ENCODE measurements at places on chromosomes 6 and 20.
A peak's percentile ranks its signal among the peaks of the same experiment; 100 is the strongest.

GRCh38 chr6:16844183-16844582 lies 82.9 kb upstream of the ATXN1 start:
- DNase-seq = no peak

GRCh38 chr6:106125925-106126435 lies 39.8 kb downstream of the PRDM1 start:
- no peak for DNase-seq

DNA sequence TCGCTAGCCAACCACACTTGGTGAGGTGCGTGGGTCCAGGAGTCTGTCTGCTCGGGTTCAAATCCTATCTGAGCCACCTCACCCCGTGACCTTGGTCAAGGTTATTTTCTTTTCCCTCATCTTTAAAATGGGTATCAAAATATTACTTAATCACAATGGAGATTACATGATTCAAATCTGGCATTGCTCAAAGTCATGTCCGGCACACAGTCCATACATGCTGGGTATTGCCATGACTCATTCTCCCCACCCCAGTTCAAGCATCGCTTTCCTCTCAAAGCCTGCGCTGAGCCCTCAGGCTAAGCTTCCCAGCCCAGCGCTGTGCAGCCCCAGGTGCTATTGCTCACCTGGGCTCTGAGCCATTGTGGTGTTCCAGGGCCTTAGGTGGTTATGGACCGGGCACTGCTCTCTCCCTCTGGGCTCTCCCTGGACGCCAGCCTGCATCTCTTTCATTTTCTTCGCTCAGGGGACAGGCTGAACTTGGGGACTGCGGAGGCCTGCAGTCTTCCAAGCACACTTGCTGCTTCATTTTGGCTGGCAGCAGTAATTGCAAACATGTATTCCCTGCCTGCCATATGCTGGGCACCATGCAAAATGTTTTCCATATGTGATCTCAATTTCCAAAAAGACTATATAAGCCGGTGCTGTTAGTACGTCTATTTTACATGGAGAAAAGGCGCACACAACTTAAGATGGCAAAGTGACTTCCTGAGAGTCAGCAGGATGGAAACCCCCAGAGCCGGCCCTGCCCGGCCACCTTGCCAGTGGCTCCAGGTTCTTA lies 27.3 kb downstream of the WRNIP1 start:
- no peak for DNase-seq

GRCh38 chr20:49593466-49594142 lies 25.7 kb upstream of the PTGIS start:
- DNase-seq = no peak

DNA sequence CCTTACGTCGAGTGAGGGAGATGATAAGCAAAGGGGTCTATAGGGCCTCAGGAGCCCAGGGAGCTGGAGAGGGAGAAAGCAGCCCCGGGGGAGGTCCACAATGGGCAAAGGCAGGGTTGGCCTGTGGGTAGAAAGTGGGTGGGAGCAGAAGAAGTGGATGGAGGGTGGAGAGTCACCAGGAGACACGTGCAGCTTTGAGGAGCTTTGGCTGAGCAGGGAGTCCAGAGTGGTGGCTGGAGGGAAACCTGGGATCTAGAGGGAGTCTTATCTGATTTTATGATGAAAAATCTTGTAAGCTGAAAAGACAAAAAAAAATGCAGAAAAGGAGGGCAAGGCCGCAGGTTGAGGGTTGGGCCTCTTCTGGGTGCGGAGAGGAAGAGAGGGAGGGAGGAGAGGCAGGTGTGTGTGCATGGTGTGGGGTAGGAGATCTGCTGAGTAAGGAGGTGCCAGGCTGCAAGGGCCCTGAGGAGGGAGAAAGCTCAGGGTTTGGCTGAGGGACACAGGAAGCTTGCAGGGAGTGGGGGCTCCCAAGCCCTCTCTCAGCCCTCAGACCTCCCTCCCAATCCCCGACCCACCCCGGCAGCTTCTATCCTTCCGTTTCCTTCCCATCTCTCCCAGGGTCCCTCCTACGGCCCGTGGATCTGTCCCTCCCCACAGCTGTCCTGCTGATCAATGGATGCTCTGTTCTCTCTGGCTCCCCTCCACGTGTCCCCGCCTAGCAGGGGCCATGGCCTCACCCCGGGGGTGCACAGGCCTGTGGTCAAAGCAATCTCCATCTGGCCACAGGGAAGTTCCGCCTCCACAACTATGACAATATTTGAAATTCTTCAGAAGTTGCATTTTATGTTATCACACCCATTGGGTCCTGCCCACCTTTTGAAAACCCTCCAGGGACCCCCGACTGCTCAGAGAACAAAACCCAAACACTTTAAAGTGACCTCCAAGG lies 17.1 kb upstream of the BPI start:
- DNase-seq = no peak

DNA sequence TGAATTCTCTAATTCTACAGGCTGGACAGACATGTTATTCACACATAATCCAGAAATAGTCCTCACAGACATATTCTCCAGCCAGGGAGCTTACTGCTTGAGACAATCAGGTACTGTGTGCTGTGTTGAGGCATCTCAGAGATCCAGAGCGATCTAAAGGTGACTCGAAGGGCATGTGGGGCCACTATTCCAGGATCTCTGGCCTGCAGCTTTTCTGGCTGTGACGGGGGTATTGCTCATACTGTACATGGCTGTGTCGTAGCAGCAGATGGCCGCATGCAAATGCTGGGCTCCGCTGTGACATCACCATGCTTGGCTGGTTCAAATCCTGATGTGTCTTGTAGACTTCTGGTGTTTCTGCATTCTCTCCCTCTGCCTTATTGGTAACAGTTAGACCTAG lies 37.8 kb downstream of the CD109 start:
- no peak for DNase-seq

- DNase-seq = no peak
These were observed 90.8 kb downstream of the MYLK4 start for GRCh38 chr6:2659882-2660281.

DNA sequence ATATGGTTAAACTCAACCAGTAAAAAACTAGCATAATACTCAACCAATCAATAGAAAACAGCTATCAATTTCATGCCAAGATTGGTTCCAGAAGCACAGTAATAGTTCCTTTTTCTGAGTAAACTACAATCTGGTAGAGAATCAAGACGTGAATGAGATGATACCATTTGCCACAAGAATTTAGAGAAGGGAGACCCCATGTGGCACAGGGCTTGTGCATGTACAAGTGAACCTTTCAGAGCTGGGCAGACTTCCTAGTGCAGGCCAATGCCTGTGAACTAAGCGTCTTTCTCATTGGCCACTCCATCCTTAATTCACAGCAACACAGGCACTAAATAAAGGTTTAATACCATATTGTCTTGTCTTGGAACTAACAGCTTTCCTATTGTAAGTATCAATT lies 213.5 kb downstream of the RFPL4B start:
- no peak for DNase-seq

DNA sequence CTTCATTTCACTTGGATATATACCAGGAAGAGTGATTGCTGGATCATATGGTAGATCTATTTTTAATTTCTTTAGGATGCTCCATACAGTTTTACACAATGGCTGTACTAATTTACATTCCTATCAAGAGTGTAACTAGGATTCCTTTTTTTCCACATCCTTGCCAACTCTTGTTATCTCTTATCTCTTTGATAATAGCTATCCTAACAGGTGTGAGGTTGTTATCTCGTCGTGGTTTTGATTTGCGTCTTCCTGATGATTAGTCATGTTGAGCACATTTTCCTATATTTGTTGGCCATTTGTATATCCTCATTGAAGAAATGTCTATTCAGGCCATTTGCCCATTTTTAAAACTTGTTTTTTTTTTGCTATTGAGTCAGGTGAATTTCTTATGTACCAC lies 552.4 kb downstream of the RFPL4B start:
- no peak for DNase-seq

DNA sequence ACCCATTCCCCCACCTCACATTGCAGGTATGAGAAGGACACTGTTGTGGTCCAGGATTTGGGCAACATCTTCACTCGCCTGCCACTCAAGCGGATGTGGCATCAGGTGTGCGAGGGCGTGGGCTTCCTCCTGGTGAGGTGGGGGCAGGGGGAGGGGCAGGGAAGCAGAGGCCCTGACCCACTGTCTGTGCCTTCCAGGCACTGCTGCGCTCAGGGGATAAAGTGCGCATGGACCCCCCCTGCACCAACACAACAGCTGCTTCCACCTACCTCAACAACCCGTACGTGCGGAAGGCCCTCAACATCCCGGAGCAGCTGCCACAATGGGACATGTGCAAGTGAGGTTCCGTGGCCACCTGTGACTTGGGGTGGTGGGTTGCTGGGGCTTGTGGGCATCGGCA lies 3.7 kb downstream of the CTSA start:
- DNase-seq = no peak

GRCh38 chr20:40161391-40161790 lies 527.6 kb downstream of the MAFB start:
- no peak for DNase-seq

GRCh38 chr6:49550492-49551077 lies at the start of gene C6orf141:
Gene C6orf141 (plus strand): TSS chr6:49550668. CDS start chr6:49550793, 125 bp downstream.
- DNase-seq = peak; percentile 17

- no peak for DNase-seq
These were observed 63.6 kb downstream of the CARMIL1 start for GRCh38 chr6:25342802-25343201.

DNA sequence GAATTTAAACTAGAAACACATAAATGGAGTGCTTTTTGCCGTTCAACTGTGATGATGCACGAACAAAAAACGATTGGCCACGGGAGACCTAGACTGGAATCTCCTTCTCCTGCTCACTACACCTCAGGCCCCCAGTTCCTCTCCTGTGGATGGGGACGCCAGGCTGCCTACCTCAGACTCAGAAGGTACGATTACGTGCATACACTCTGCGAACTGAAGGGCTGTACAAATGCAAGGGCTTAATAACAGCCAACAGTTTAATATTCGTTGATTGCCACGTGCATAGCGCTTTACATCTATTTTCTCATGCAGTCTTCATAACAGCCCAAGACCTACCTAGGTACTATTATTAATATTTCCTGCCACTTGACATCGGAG lies 495 bp upstream of the ARMC2 start:
- DNase-seq = no peak

DNA sequence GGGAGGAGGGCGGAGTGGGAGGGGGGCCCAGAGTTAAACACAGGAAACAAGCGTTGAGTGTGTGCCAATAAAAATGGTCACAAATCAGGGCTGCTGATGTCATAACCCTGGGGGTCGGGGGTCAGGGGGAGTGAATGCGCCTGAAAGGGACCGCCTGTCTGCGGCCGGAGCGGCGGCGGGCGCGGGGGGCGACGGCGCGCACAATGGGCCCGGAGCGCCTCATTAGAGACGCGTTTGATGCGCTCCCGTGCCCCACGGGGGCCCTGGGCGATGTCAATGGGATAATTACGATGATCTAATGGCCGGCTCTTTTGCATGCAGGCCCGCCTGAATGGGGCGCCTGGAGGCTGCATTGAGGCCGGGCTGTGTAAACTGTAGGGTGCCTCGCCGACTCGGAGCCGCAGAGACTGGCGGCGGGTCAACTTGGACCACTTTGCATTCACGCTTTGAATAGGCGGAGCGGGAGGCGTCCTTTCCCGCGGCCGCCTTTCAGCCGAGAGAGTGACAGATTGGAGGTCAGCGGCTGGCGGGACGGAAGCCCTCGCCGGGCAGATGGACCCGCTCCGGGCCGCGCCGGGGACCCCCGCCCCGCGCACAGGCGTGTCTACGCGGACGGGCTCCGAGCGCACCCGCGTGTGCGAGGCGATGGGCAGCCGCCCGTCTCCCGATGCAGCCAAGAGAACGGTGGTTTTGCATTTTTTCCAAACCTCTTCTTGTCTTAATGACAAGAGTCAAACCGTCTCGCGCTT lies 296.1 kb downstream of the TFAP2C start:
- no peak for DNase-seq

- no peak for DNase-seq
These were observed 458.4 kb downstream of the TBC1D32 start for GRCh38 chr6:120875900-120876299.

- no peak for DNase-seq
These were observed 108.0 kb upstream of the FAM184A start for GRCh38 chr6:119186490-119186889.

- DNase-seq = no peak
These were observed 13.6 kb upstream of the ZNF335 start for GRCh38 chr20:45985573-45985972.

- DNase-seq = no peak
These were observed 2.8 kb downstream of the TMEM14C start for GRCh38 chr6:10725716-10726115.

DNA sequence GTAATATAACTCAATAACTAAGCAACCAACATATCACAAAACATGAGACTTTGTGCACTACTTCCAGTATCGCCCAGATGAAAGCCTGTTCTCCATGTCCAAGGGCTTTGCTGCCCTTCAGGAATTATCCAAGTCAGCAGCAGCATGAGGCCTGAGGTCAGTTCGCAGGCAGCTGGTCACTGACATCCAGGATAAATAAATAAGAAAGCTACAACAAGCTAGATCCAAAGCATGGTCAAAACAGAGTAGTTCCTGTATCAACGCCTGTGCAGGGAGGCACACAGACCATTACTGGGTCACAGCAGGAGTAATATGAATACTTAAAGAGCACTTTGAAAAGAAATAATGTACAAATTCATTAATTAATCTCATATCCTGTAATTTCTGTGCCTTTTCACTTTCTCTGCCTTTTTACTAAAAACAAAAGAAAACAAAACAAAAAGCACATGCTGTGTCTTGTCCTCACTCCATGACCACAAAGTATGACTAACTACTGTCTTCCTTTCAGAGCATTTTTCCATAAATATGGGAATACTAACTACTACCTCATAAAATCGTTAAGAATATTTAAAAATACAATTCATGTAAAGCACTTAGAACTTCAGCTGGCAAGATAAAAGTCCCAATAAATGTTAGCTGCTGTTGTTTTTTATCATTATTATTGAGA lies 374.9 kb upstream of the IRAK1BP1 start:
- DNase-seq = no peak

GRCh38 chr6:21604081-21604480 lies 10.5 kb downstream of the SOX4 start:
- DNase-seq = no peak

GRCh38 chr20:39880890-39881289 lies 808.1 kb downstream of the MAFB start:
- DNase-seq = no peak

DNA sequence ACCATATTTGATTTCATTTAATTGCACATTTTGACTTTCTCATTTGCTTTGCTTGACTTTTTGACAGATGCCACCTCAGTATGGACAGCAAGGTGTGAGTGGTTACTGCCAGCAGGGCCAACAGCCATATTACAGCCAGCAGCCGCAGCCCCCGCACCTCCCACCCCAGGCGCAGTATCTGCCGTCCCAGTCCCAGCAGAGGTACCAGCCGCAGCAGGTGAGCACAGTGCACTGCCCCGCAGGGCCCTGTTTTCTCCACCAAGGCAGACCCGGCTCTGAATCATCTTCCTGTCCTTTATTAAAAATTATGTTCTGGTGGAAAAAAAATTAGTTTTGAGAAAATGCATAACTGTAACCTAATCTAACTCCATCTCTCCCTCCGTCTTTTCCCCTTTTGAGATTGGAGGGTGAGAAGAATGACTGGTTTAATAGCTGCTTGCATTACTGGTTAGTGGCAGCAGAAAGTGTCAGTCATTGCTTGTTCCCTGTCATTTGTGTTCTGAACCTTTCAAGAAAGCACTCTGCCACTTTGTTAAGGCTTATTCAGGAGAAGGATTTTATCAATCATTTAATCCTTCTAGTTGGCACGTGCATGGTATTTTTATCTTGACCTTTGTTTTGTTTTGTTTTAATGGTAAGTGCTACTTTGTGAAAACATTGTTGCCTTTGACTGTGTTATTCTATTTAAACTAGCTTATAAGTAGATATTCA lies 124.3 kb downstream of the ARID1B start:
- no peak for DNase-seq
